Mesenchymal stem cell (in vitro differentiated cells and primary cell): ENCODE measurements at places on chromosomes 7 and 10.

GRCh38 chr7:49852619-49853462 is 79.4 kb downstream of the VWC2 start:
- DNase-seq, result peak; percentile 9

DNA sequence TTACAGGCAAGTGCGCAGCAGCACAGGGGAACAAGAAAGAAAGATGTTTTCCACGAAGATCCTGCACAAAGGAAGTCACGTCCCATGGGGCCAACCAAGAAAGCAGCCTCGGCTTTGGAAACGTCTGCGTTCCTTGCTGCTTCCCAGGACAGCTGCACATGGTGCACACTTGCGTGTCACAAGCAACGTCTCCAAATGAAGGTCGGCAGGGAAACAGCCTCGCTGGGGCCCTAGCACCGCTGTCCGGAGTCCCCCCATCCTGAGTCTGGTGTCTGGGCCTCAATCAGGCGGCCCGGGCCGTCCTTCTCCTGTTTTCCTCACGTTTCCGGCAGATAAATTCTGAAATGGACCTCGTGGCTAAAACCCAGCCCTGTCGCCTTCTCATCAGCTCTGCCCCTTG is 206.2 kb downstream of the DIP2C start:
- DNase-seq, result no peak

GRCh38 chr10:17910125-17910789 is 41.5 kb upstream of the SLC39A12 start:
- peak; percentile 55 for DNase-seq

DNA sequence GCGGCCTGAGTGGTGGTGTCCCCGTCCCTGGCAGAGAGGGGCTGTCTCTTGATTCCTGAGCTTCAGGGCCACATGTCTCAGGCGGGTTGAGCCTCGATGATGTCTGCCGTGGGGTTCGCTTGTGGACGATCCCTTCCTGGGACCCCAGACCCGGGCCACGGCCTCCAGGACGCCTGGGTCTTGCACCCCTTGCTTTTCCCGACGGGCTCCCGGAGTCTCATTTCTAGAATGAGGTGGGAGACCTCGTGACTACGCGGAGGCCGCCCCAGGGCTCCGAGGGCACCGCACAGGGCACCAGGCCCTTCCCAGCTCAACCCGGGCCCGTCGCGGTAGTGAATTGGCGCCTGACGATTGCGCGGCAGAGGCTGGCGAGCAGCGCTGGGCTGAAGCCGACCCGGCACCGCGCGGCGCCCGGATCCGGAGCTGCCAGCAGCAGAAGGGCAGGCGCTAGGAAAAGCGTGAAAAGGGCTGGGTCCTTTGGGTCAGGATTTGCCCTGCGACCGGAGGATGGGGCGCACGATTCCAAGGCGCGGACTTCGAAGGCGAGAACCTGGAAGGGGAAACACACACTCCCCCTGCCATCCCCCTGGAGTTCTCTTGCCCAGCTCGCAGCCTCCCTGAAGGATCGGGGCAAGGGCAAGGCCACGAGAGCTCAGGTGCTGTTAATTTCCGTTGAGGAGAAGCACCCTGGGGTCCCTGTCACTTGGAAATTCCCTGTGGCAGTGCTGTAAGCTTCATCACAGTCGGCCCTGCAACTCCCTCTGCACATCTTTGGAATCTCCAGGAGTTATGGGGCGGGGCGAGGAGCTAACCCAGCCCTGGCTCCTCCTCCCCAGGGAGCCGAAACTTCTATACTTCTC is 15.5 kb downstream of the TLX1 start:
- DNase-seq, result no peak

GRCh38 chr10:13970957-13971353 is 359.8 kb downstream of the FRMD4A start:
- DNase-seq, result no peak

- no peak for DNase-seq
These were observed 94.5 kb downstream of the RELN start for GRCh38 chr7:103894656-103895596.

- DNase-seq, result no peak
These were observed 38.0 kb upstream of the PIP4K2A start for GRCh38 chr10:22752272-22752889.

DNA sequence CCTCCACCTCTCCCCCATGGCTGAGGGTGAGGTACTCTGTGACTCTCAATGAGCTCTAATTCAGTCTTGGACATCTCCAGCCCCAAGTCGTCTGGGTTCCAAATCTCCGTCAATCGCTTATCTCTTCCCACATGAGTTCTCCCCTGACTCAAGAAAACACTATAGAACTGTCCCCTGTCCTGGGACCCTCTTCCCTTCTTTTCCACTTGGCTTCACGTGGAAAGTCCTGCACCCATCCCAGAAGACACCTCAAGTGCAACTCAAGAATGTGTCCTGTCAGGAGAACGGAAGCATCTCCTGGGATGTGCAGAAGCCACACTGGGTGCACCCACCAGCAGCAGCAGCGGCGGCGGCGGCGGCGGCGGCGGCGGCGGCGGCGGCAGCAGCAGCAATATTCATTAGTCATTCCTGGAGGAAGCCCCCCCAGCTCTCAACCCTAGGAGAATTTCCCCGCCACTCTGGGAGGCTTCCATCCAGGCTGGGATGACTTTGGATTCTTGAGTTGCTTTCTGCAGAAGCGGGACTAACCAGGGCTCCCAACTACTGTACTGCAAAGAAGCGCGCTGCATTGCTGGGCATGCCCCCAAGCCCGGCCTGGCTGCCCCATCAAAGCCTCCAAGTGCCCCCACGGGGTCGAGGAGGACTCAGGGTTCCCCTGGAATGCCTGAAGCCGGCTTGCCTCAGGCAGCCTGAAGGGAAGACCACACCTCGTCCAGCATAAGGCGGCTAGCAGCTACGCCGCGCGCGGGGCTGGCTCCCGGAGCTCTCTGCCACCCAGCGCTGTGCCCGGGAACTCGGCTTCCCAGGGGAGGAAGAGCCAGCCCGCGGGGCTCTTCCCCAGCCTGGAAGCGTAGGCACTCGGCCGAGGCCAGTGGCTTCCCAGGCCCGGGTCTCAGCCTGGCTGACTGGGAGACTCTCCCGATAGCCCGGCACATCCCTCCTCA is 1.0 kb downstream of the CRTAC1 start:
- no peak for DNase-seq

DNA sequence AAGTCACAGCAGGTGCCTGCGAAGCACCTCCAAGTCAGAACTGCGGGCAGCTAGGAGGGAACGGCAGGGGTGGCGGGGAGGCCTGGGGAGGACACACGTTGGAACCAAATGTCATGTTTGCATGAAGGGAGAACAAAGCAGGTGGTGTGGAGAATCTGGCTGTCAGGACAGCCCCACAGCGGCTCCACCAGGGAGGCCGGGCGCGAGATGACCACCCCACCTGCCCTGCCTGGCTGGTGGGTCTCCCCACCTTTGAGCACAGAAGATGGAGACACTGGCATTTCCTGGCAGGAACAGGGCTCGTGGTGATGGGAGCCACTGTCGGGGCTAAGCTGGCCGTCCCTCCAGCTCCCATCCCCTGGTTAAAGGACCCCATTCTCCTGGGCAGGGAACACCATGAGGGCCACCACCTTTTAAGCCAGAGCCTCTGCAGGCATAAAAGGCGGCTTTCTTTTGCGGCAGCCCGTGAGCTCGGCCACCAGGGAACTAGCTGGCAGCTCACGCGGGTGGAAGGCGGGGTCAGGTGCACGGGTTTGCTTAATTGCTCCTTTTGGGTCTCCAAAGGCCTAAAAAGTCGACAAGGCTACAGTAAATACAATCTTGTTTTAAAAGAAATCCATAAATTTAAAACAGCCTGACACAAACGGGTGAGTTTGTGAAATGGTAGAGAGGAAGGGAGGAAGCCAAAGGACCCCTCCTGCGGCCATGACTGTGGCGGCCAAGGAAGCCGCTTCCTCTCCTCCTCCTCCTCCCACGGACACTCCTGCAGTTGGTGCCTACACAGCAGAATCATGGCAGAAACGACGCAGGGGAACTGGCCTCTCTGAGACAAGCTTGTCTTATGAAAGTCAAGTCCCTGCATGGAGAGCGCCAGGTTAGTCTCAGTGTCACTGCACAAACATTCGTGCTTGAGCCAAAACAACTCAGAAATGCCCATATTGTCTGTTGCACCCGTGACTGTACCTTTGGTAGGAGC is 213.8 kb downstream of the DNAJB6 start:
- no peak for DNase-seq

DNA sequence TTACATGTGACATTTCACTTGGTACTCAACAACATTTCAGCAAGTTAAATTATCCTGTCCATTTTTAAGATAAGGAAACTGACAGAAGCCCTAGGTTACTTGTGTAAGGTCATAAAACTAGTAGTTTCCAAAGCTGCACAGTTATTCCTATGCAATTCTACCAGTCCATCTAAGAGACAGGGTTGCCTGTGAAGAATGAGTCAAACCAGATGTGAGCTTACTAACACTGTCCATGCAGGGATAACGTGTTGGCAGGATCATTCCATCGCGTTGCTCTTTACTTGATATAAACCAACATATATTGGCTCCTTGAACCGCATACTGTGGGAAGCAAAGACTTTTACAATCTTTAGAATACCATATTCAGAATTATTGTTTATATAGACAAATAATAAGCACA is 280.9 kb upstream of the HGF start:
- peak; percentile 93 for DNase-seq
